ENCODE measurements at places on chromosomes 4 and X. TPM values are rescaled to one million over a fixed set of nuclear protein-coding genes. Genes with fewer than 3 reads are reported as not detected.

Gene IL1RAPL1
- 0.54 TPM for total RNA-seq

Gene CXorf65
- not detected for total RNA-seq

Gene PGAM4
- not detected for total RNA-seq

Gene PLXNB3
- 19.2 TPM for total RNA-seq

Gene NAT8L
- 0.40 TPM for total RNA-seq

Gene BEND4
- total RNA-seq = 0.27 TPM

Gene SLC9B1
- total RNA-seq = 1.1 TPM

Gene GYPB
- total RNA-seq = not detected

Gene CLIC2
- total RNA-seq = 13.1 TPM

Gene NWD2
- total RNA-seq = 0.15 TPM

Gene CXCL10
- total RNA-seq = not detected

Gene SPANXN4
- total RNA-seq = not detected

Gene CLDN34
- not detected for total RNA-seq

Gene OPRPN
- total RNA-seq = not detected

Gene MTCP1
- 1.9 TPM for total RNA-seq

Gene RASSF6
- 0.69 TPM for total RNA-seq

Gene EVC
- total RNA-seq = 45.5 TPM

Gene FAM9B
- not detected for total RNA-seq

Gene POF1B
- 0.66 TPM for total RNA-seq

Gene CHRDL1
- 243 TPM for total RNA-seq

Gene GPRIN3
- total RNA-seq = 3.0 TPM

Gene FAT4
- 38.3 TPM for total RNA-seq

Gene CFAP299
- total RNA-seq = not detected

Gene PDGFRA
- 115 TPM for total RNA-seq

Gene SRPK3
- total RNA-seq = 3.0 TPM

Gene VSIG4
- total RNA-seq = 253 TPM

Gene PRR32
- not detected for total RNA-seq

Gene DOCK11
- total RNA-seq = 87.6 TPM

Gene TBC1D25
- total RNA-seq = 8.4 TPM

Gene BEND2
- not detected for total RNA-seq

Gene SH3D19
- total RNA-seq = 200 TPM

Gene PCSK1N
- 10.6 TPM for total RNA-seq

Gene ASB5
- 29.2 TPM for total RNA-seq

Gene TCEAL7
- 13.7 TPM for total RNA-seq

Gene SPANXA2
- total RNA-seq = not detected

Gene LARP1B
- total RNA-seq = 33.1 TPM

Gene HERC5
- total RNA-seq = 3.1 TPM

Gene NSUN7
- total RNA-seq = 2.1 TPM

Gene TMEM31
- not detected for total RNA-seq

Gene SSX2
- total RNA-seq = not detected

Gene PDCL2
- not detected for total RNA-seq

Gene TEX13C
- not detected for total RNA-seq

Gene SOD3
- total RNA-seq = 385 TPM

Gene USP51
- total RNA-seq = 2.3 TPM

Gene CYBB
- total RNA-seq = 40.3 TPM

Gene GYPE
- total RNA-seq = 1.2 TPM

Gene PAGE4
- total RNA-seq = not detected

Gene ZNF518B
- 35.0 TPM for total RNA-seq

Gene SYN1
- total RNA-seq = not detected

Gene CLDN2
- not detected for total RNA-seq

Gene STK32B
- total RNA-seq = 1.9 TPM

Gene ZC4H2
- total RNA-seq = 20.7 TPM

All from gastroesophageal sphincter (tissue), 4 donors.